Neural progenitor cell (in vitro differentiated cells): ENCODE measurements at places on chromosomes 12 and 14.

DNA sequence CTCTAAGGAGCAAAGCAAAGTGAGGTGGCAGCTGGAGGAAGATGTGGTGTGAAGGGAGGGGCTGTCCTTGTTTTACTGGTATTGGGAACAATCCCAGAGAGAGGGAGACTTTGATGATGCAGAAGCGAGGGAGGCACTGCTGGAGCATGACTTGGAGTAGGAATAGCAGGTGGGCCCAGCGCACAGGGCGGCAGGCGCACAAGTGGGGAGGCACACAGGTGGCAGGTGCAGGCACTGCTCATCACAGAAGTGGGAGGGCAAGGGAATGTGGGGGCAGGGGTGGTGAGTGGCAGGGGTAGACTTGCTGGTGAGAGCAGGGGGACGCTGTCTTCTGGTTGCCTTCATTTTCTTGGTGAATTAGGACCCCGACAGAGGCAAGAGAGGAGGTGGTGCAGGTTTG lies 11.5 kb upstream of the IFI27 start:
- H3K4me3 ChIP-seq: no peak overlapping the region
- no peak overlapping the region for H3K27ac ChIP-seq
- H3K27me3 ChIP-seq: no peaks in the 10 kb centered on the region

DNA sequence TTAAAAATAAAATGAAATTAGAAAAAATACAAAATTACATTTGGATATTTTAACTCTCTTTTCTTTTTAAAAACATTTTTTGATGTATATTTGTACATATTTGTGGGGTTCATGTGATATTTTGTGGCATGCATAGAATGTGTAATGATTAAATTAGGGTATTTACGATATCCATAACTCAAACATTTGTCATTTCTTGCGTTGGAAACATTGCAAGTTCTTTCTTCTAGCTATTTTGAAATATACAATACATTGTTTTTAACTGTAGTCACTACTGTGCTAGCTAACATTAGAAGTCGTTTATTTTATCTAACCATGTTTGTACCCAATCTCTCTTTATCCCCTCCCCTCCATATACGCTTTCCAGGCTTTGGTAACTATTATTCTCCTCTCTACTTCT lies 13.9 kb upstream of the EIF2S3B start:
- H3K27ac ChIP-seq: no peak overlapping the region
- no peaks in the 10 kb centered on the region for H3K4me1 ChIP-seq
- DNase-seq: no peak

DNA sequence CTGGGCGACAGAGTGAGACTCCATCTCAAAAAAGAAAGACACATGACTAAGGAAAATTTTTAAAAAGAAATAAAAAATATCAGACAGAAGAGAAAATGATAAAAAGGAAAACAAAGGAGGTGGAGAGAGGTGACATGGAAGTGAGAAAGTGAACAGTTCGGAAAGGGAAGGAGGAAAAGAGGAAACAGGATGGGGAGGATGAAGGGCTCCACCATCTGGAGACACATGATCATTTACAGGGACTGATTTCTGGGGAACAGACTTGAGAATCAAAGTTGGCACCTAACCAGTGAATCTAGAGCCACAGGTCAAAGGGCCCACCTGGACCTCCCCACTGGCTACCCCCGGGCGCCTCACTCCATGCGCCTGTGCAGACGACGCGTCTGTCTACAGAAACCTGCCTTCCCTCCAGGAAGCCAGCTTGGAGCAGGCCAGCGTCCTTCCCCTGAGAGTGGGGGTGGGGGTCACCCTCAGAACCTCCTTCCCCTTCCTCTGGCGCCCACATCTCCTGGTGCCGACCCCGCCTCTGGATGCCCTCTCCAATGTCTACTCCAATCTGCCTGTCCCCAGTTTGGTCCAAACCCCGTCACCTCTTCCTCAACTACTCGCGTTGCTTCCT lies 60.5 kb downstream of the AMN start:
- H3K36me3 ChIP-seq: peaks cover 2% of the 10 kb centered on the region
- H3K27ac ChIP-seq: no peak overlapping the region
- no peaks in the 10 kb centered on the region for H3K27me3 ChIP-seq
- no peak overlapping the region for H3K4me3 ChIP-seq
- no peak for DNase-seq

GRCh38 chr14:87386524-87386923 lies 606.5 kb downstream of the GALC start:
- no peak overlapping the region for H3K27ac ChIP-seq
- no peak for DNase-seq
- no peaks in the 10 kb centered on the region for H3K36me3 ChIP-seq
- H3K4me3 ChIP-seq: no peak overlapping the region
- no peaks in the 10 kb centered on the region for H3K4me1 ChIP-seq

GRCh38 chr12:102873077-102873476 lies 44.0 kb downstream of the PAH start:
- no peaks in the 10 kb centered on the region for H3K36me3 ChIP-seq
- no peak for DNase-seq
- peaks cover 10% of the 10 kb centered on the region for H3K4me1 ChIP-seq
- no peak overlapping the region for H3K27ac ChIP-seq
